Omental fat pad (tissue), 4 donors: ENCODE measurements at places on chromosomes 6 and 20. TPM values are rescaled to one million over a fixed set of nuclear protein-coding genes. Genes with fewer than 3 reads are reported as not detected.

FAM217A gene
- not detected for total RNA-seq

MYB gene
- 0.50 TPM for total RNA-seq

EPB41L1 gene
- total RNA-seq: 55.5 TPM

ZC3H12D gene
- 2.0 TPM for total RNA-seq

NOX3 gene
- not detected for total RNA-seq

TTBK1 gene
- total RNA-seq: not detected

HRH3 gene
- not detected for total RNA-seq

BTN1A1 gene
- total RNA-seq: not detected

MOG gene
- not detected for total RNA-seq

ADGRB3 gene
- total RNA-seq: 0.84 TPM

GSTA2 gene
- total RNA-seq: not detected

CGAS gene
- 5.5 TPM for total RNA-seq

NNAT gene
- 17.2 TPM for total RNA-seq

KCNQ5 gene
- total RNA-seq: not detected

COL9A3 gene
- 3.8 TPM for total RNA-seq

OR2J3 gene
- not detected for total RNA-seq

POM121L2 gene
- total RNA-seq: not detected

IPCEF1 gene
- total RNA-seq: 3.6 TPM

GSTA3 gene
- total RNA-seq: not detected

ABHD16B gene
- total RNA-seq: not detected

KIF16B gene
- total RNA-seq: 29.0 TPM

SRSF12 gene
- 3.2 TPM for total RNA-seq

PRDM1 gene
- total RNA-seq: 7.0 TPM

GNAS-AS1 gene
- total RNA-seq: not detected

HLA-DOB gene
- total RNA-seq: not detected

KCNQ2 gene
- total RNA-seq: not detected

OXT gene
- not detected for total RNA-seq

RIPOR2 gene
- 14.3 TPM for total RNA-seq

MACROD2 gene
- 54.1 TPM for total RNA-seq

PACSIN1 gene
- not detected for total RNA-seq

UBE2C gene
- total RNA-seq: not detected

GJA1 gene
- 260 TPM for total RNA-seq

IL17A gene
- total RNA-seq: not detected

TMEM239 gene
- not detected for total RNA-seq

GTSF1L gene
- total RNA-seq: not detected

DNMT3B gene
- total RNA-seq: 0.24 TPM

MANEA gene
- total RNA-seq: 12.5 TPM

TRIM15 gene
- total RNA-seq: not detected

C20orf173 gene
- not detected for total RNA-seq

KIAA0408 gene
- total RNA-seq: 15.3 TPM

SPINT3 gene
- total RNA-seq: not detected

IFNGR1 gene
- 261 TPM for total RNA-seq

FHL5 gene
- 12.9 TPM for total RNA-seq

TCP11 gene
- total RNA-seq: not detected

CST9 gene
- not detected for total RNA-seq

CMTR1 gene
- total RNA-seq: 22.5 TPM

GHRH gene
- not detected for total RNA-seq
